Effector CD4-positive, alpha-beta T cell (primary cell): ENCODE measurements at places on chromosomes 13 and 19.

GRCh38 chr19:1864480-1865171 is 1.2 kb upstream of the KLF16 start:
- DNase-seq = peak; percentile 38

DNA sequence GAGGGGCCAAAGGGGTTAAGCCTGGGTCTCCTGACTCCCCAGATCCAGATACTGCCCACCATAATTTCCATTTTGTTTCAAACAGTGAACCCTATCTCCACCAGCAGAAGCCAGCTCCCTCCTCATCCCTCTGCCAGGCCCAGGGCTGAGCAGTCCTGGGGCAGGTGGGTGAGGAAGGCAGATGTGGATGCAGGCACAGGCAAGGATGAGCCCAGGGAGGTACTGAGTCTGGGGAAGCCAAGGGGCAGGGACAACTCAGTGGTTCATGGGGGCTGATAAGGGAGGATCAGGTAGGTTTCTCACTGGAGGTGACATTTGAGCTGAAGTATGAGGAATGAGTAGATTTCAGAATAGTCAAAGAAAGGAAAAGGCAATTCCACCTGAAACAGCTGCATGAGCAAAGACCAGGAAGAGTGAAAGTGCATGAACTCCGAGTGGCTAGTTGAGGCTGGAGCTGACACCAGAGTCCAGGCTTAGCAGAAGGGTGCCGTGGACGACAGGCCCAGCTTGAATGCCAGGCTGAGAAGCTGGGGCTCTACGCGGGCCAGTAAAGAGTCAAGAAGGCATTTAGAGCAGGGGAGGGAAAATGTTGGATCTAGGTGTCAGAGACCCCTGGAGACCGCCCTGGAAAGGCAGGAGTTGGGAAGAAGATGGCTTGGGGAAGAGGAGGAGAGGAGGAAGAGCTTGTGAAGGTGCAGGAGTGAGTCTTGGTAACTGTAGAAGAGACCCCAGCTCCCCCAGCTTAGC is 10.3 kb downstream of the CIC start:
- no peak for DNase-seq

- no peak for DNase-seq
These were observed 2.3 kb upstream of the SLC25A42 start for GRCh38 chr19:19061506-19061905.

DNA sequence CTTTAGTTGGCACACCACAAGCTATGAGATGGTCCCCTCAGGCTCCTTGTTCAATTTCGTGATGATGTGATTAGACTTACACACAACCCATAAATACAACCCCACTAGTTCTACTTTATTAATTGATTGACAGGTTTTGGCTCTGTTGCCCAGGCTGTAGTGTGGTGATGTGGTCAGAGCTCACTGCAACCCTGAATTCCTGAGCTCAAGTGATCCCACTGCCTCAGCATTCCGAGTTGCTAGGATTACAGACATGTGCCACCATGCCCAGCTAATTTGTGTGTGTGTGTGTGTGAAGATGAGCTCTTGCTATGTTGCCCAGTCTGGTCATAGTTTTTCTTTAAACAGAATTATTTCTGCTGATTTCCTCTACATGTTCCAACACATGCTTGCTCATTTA is 17.5 kb upstream of the HTR2A start:
- no peak for DNase-seq

- DNase-seq = no peak
These were observed 22.1 kb upstream of the F7 start for GRCh38 chr13:113083402-113084061.
